Adipocyte (in vitro differentiated cells): ENCODE measurements at places on chromosomes 1 and 21.
A peak's percentile ranks its signal among the peaks of the same experiment; 100 is the strongest.

- DNase-seq: peak; percentile 34
Observed at GRCh38 chr1:245375789-245376460, 221.1 kb downstream of the KIF26B start.

- DNase-seq: no peak
Observed at GRCh38 chr1:77829851-77830250, 50.4 kb downstream of the MIGA1 start.

- no peak for DNase-seq
Observed at GRCh38 chr1:23420778-23421177, 3.8 kb downstream of the TCEA3 start.

- DNase-seq: no peak
Observed at GRCh38 chr1:230563591-230563990, 78.7 kb upstream of the COG2 start.

DNA sequence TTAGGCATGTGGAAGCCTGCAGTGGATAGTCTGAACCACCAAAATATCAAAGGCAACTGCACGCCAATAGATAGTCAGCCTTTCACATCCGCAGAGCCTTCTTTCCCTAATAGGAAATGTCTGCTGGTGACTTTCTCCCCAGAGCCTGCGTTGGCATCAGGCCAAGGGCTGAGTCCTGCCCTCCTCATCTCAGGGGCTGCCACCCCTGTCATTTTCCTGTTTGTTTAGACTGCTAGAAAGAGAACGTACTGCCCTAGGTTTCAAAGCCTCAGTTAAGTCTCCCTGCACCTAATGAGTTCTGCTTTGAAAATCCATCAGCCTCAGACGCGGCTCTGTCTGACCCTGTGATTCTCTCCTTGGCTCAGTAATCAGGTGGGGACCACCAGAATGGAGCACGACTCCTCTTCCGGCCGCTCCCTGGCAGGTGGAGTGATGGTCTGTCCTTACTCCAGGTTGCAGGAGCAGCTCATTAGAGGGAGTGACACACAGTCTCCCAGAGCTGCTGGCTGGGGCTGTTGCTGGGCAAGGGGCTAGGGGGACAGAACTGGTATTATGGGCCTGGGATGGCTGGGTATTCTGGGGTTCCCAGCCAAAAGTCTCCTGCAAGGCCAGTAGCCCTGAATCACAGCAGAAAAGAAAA, 27.3 kb downstream of the STUM start:
- no peak for DNase-seq

DNA sequence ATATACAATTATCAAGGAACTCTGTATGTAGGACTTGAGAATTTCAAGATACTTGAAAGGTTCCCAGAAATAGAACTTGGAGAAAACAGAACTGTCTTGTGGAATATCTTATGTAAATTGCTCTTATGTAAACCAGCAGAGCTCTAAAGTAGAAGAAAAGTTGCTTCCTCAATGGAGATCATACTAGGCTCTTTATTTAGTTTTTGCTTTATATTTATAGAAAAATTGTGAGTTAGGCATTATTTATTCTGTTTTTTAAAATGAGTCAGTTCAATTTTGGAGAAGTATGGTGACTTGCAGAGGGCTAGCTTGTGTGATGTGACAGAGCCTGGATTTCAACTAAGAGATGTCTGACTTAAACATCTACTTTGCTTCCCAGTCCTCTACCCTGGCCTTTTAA, 40.4 kb downstream of the ATP6V1G3 start:
- DNase-seq: no peak

- no peak for DNase-seq
Observed at GRCh38 chr1:171879556-171879955, 38.3 kb downstream of the DNM3 start.

DNA sequence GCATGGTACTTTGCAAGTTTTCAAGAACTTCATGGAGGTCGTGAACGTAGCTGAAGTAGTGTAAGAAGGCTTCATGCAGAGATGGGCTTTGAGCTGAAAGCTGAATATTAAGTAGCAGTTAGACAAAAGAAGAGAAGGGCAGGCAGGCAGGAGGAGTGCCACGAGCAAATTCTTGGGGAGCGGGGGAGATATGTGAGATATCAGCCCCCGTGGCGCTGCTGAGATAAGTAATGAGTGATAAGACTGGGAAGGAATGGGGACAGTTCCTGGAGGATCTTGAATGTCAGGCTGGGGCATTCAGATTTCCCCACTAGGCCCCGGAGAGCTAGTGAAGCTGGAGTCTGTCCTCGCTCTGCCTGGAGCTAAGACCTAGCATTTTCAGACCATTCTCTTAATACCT, 27.9 kb upstream of the KIRREL1 start:
- no peak for DNase-seq

- no peak for DNase-seq
Observed at GRCh38 chr1:159867664-159868026, 5.2 kb upstream of the VSIG8 start.

DNA sequence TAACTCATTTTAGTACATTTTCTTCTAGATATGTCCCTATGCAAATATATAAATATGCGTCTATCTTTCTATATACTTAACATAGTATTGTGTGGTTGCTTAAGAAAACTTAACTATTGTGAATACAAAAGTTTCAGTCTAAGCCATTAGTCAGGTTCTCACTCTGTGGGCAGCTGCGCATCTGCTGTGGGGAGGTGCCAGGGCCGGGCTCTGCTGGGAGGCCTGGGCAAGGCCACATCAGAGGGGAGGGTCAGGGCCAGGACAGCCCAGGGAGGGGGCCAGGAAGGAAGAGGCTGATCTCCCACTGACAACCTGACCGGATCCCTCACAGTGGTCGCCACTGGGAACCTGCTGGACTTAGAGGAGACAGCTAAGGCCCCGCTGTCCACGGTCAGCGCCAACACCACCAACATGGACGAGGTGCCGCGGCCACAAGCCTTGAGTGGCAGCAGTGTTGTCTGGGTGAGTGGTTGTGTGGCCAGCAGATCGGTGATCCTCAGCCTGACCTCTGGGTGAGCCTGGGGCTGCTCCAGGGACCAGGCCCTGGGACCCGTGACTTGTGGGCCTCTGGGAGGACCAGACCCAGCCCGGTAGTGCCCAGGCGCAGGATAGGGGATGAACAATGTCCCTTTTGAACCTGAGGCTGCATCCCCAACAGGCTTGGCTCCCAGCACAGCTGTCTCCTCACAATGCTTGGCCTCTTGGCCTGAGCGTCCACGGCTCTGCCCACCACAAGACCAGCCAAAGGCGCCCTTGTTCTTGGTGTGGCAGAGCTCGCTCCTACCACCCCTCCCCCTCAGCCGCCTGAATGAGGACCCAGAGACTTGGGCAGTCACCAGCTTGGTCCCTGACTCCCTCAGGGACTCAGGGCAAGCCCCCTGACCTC, 20.2 kb downstream of the LDLRAP1 start:
- DNase-seq: no peak

DNA sequence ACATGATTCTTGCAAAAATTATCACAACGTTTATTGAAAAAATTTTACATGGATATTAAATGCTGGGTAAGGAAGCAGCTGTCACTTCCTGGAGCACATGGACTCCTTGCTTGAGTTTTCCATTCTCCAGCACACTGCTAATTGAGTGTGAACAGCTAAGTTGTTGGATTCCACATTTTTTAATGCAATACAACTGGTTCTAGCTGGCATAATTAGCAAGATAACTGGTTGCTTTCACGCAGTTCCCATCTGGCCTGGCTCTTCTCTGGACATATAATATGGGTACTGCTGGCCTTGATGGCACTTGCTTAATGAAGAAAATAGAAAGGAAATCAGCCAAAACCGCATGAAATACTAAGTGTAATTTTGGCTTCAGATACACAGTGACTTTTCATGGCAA, 26.6 kb downstream of the RGS21 start:
- DNase-seq: no peak

- no peak for DNase-seq
Observed at GRCh38 chr1:65362545-65362944, 53.2 kb downstream of the DNAJC6 start.

GRCh38 chr1:20584890-20585289, 4.0 kb upstream of the CDA start:
- DNase-seq: no peak

GRCh38 chr1:59645893-59646292, 168.9 kb upstream of the HOOK1 start:
- peak; percentile 82 for DNase-seq

DNA sequence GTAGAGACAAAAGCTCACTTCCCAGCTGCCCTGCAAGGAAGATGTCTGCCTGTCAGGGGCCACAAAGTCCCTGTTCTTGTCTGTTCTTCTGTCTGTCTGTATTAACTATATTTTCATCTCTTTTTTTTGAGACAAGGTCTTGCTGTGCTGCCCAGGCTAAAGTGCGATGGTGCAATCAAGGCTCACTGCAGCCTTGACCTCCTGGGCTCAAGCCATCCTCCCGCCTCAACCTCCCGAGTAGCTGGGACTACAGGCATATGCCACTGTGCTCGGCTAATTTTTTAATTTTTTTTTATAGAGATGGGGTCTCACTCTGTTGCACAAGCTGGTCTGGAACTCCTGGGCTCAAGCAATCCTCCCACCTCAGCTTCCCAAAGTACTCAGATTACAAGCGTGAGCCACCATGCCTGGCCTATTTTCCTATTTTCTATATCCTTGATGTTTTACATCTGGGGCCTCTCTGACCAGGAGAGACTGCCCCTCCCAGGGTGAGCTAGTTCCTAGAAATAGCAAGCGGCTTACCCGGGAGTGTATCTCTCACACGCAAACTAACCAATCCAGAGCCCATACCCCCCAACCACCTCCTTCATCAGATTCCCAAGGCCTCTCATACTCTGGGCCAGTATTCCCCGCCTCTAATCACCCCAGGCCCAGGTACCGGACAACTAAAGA, 5.4 kb upstream of the KLHDC7A start:
- DNase-seq: no peak

- no peak for DNase-seq
Observed at GRCh38 chr1:49765034-49765433, 258.7 kb downstream of the AGBL4 start.

DNA sequence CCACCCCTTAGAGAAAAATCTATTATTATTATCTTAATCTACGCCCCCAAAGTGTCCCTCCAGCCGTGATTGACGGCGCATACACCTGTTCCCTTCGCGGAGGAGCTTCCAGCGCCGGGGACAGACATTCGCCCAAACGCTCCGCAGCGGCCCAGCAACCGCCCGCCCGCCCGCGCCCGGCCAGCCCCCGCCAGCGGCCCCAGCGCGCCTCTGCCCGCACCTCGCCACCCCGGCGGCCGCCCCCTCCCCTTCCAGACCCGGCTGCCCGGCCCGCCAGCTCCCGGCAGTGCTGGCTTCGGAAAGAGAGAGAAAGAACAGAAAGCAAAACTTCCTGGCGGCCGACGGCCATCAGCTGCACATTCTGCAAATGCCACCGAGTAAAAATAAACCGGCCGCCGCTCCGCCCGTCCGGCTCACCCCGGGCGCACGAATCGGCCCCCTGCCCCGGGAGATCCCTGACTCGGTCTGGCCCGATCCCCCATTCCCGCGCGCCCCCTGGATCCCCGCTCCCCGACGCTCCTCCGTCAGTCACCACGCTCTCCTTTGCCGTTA, 1.6 kb downstream of the CASZ1 start:
- peak; percentile 50 for DNase-seq

GRCh38 chr1:11912000-11912399, 14.2 kb downstream of the KIAA2013 start:
- DNase-seq: no peak

DNA sequence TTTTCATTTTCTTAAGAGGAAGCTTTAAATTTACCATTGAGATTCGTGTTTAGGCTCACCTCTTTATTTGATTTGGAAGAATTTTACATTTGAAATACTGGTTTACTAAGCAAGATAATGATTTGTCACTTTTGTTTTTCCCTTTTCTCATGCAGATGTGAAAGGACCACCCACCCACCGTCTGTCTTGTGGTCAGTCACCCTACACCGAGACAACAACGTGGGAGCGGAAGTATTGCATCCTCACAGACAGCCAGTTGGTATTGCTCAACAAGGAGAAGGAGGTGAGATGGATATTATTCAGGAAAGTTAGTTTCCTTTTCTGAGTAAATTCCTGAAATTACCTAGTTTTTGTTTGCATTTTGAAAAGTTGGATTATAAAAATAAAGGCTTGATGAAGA, 189.5 kb downstream of the RASAL2 start:
- peak; percentile 39 for DNase-seq

DNA sequence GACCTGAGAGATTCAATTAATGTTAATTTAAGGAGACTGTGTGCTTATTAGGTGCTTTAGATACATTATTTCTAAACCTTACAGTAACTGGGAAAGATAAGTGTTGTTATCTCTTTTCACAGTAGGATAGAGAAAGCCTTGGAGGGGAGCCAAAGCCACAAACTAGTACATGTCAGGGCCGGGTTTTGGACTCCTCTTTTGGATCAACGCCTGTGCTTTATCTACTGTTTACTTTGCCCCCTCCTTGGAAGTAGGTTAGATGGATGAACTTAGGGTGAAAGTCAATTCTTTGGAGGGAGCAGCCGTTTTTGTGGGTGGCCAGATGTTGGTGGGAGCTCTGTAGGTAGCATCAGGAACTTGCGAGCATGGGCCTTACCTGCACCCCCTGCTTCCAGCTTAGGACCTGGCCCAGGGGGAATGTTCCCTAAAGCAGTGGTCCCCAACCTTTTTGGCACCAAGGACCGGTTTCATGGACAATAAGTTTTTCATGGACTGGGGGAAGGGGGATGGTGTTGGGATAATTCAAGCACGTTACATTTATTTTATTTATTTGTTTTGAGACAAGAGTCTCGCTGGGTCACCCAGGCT, 1.7 kb downstream of the HHAT start:
- DNase-seq: peak; percentile 9

GRCh38 chr1:12040457-12041051, 21.3 kb downstream of the MIIP start:
- DNase-seq: peak; percentile 65
